ENCODE measurements at places on chromosomes 13 and 19. TPM values are rescaled to one million over a fixed set of nuclear protein-coding genes. Genes with fewer than 3 reads are reported as not detected.

The METTL21C gene
- total RNA-seq: not detected

The CGB8 gene
- total RNA-seq: not detected

The PTH2 gene
- not detected for total RNA-seq

The PEAK3 gene
- total RNA-seq: 8.2 TPM

The SUGT1 gene
- 58.1 TPM for total RNA-seq

All from natural killer cell treated with Interleukin-12 subunit alpha and Interleukin-12 subunit beta and Interleukin-15 and Interleukin-18, amount 100 ng/mL, for 72 hours (primary cell).